ENCODE measurements at places on chromosomes 5 and 9.

DNA sequence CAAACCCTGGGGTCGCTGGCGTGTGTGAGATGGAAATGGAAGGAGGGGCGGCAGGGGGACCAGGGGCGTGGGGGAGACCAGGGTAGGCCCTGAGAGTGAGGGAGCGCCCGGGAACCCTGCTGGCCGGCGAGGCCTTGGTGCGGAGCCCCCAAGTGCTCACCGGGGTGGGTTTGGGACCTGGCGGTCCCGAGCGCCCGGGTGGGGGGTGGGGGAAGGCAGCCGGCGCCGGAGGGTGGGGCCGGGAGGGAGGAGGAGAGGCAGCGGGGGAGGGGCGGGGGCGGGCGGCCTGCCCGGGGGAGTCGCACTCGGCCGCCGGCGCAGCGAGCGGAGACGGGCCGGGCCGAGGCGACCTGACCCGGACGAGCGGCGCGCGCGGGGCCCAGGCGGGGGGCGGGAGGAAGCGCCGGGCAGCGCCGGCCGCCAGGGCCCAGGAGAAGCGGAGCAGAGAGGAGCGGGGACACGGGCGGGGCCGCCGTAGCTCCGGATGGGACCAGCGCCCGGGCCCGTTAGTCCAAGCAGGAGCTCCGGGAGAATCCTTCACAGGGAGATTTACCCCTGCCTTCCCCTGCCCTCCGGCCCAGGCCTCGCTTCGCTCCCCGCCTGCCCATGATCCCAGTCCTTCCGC is at the start of gene NPR2:
Gene NPR2, plus strand, starts transcription at position 295 of the 625 bp plus-strand sequence. CDS start 818 bp downstream, outside the sequence.
- no peak for DNase-seq

DNA sequence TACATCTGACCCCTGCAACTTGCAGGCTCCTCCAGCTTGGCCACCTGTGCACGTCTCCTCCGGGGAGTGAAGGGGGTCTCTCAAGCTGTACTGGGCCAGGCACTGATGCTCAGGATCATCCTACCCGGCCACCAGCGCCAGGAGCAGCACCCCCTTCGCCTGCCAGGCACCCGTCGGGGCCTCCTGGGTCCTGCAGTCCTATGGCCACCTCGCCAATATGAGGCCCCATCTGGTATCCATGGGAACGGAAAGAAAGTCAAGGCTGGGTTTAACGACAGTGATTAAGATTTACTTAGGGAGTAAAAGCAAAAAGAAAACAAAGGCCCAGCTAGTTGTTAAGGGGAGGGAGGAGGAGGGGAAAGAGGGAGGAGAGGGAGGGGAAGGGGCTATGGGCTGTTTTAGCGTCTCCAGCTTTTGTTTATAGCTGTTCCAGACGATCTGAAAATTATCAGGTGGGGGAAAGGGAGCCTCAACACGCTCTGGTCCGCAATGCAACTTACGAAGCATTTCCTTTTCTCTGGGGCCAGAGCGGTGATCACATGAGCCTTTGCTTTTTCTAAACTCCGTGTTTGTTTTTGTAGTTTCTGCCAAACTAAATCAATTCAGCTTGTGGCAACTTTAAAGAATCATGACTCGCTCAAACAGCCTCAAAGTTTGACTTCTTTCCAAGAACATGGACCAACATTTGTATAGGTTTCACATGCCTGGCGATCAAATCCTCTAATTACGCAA is 132.4 kb downstream of the ROR2 start:
- no peak for DNase-seq

DNA sequence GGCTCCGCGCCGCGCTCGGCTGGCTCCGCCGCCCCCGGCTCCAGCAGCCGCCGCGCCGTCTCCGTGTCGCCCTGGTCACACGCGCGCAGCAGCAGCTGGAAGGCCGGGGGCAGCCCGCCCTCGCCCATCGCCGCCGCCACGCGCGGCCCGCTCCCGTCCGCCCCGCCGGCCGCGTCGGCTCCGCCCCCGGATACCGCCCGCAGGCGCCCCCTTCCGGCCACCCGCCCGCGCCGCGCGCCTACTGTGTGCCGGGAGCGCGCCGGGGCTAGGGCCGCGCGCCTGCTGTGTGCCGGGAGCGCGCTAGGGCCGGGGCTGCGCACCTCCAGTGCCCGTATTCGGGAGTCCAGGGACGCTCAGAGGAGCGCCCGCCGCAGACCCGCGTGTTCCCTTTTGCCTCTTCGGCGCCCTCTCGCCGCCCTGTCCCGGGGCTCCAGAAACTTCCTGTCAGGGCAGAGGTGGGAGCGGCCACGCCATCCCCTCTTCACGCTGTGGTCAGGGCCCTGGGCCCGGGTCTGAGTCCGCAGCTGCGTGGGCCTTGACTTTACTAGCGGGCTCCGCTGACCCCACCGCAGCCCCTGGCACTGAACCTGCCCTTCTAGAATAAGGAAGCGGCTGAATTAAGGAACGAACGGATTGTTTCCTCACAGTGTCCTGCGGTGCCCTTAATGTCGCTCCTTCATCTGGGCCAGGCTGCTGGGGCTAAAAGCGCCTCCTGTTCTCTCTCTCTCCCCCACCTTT is at the start of gene ANKS6:
Gene ANKS6, minus strand, starts transcription at position 192 of the 738 bp plus-strand sequence. Its CDS starts 64 bp downstream, at position 128.
- peak; percentile 85 for DNase-seq

DNA sequence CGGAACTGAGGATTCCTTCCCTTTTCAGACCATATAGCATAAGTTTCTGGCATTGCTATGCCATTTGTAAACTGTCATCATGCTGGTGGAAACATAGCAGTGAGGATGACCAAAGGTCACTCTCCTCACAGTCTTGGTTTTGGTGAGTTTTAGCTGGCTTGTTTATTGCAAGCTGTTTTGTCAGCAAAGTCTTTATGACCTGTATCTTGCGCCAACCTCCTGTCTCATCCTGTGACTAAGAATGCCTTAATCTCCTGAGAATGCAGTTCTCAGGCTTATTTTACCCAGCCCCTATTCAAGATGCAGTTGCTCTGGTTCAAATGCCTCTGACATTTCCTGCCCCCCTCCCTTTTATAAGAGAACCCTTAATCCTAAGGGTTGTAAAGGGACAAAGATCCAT is 26.7 kb upstream of the GRIA1 start:
- no peak for DNase-seq

DNA sequence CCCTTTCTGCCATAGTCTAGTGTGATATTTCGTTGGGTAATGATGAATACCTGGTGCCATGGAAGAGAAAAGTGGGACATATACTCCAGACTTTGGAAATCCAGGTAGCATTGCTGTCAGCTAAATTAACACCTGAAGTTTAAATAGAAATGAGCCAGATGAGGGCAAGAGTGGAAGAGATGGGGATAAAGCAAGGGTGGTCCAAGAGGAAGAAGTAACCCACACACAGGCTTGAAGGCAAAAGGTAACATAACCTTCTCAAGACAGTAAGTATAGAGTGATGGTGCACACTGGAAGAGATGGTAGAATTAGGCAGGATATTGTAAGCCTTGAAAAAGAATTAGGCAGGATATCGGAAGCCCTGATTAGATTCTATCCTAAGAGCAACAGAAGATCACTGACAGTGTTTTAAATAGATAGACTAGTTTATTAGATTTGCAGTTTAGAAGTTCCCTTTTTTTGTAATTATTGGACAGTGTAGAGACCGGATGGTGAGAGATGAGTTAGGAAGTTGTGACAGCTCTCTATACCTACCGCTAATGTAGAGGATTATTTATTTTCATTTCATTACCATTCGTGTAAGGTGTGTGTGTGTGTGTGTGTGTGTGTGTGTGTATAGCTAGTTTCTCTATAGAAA is 16.8 kb downstream of the ANXA1 start:
- DNase-seq, result no peak

DNA sequence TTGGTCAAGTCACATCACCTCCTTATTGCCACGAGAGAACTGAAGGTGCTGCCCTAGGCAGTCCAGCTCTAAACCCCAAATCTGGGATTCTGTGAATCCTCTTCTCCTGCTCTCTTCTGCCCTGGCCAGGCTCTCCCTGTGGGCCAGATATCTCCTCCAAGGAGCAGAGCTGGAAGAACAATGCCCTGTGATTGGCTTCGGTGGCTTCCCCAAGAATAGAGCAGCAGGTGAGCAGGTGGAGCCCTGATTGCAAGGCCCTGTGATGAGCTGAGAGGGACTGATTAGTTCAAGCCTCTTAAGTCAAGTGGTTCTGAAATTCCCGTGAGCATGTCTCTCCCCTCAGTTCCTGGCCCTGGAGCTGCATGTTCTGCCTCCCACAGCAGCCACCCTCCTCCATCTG is 175.3 kb upstream of the BRINP1 start:
- DNase-seq, result no peak

- DNase-seq, result no peak
Observed at GRCh38 chr5:104347119-104347708, 784.6 kb upstream of the NUDT12 start.

GRCh38 chr5:14148890-14149671 is 5.9 kb downstream of the TRIO start:
- no peak for DNase-seq

GRCh38 chr5:102341681-102342288 is 45.7 kb upstream of the SLCO4C1 start:
- no peak for DNase-seq

- no peak for DNase-seq
Observed at GRCh38 chr9:70802206-70802605, 319.2 kb downstream of the TRPM3 start.

- DNase-seq, result no peak
Observed at GRCh38 chr9:93458712-93459111, 5.3 kb upstream of the FAM120AOS start.

DNA sequence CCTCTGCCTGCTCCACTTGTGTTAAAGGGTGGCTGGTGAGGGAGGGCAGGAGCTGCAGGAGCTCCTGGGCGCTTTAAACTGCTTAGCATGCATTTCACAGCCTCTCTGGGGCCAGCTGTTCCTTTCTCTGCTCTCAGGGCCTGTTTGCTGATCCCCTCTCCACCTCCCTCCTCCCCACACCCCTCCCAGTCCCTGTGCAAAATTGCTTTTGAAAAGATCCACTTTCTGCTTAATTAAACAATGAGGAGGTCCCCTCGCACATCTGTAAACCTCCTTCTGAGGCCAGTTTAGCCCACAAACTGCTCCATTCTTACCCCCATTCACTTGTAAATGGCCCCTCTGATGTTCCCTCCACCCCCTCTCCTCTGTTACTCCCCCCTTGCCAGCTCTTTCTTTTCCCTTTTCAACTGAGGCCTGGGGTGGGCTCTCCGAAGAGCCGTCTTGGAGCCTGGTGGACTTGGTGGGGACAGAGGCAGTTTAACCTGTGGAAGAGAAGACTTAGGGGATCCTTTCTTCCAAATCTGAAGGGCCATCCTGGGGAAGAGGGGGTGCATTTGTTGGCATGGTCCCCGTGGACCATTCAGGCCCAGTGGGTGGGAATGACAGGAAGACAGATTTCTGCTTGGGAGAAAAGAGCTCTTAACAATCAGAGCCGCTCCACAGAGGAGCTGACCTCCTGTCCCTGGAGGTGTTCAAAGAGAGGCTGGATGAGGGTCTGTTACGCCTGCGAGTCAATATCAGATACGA is 12.0 kb downstream of the URM1 start:
- DNase-seq, result no peak

DNA sequence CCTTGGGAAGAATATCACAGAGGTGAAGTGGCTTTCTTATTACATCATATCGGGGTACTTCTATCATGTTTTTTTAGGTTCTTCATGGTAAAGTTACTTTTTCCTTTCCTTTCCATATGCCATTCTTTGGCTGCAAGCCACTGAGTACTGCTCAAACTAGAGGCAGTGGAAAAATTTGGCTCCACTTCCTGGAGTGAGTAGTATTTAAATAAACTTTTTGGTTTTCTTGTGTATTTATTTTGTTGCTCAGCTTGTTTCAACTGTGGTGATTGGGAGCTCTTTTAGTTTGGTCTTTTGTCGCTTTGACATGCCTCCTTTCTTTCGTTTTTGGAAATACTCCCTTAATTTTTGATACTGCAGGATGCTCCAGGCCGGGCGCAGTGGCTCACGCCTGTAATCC is 69.8 kb downstream of the WDR70 start:
- DNase-seq, result no peak
